ENCODE measurements at places on chromosomes 12 and 14.

- no peak for DNase-seq
Observed at GRCh38 chr14:95291859-95292542, 27.7 kb downstream of the CLMN start.

- no peak for DNase-seq
Observed at GRCh38 chr12:116402163-116402939, 124.9 kb upstream of the MED13L start.

DNA sequence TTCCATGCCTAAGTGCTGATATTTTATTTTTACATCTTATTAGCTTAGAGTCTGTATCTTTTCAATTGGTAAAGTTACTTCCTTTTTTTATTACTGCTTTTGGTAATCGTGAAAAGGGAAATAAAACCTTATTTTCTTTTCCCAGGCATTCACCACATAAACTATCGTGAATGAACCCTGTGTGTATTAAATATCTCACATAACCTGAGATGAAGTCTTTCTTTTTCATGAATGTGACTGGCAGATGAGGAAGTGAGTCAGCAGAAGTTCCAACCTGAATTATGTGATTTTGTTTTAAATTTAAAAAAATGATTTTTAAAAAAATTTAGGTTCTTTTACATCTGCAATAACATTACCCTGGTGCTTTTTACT lies 26.0 kb downstream of the MYBPC1 start:
- no peak for DNase-seq

DNA sequence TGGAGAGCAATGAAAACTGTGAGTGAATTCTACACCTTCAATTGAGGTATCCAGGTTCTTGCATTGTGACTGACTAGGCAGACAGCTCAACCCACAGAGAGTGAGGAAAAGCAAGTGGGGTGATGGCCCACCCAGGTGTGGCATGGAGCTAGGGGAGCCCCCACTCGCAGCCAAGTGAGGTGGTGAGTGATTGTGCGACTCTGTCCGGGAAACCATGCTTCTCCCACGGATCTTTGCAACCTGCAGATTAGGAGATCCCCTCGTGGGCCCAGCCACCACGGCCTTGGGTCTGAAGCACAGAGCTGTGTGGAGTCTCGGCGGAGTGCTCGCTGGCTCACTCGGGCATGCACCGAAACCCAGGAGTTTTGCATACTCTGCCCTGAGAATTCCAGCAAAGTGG lies 120.1 kb downstream of the ALG10 start:
- DNase-seq: no peak

GRCh38 chr12:117292688-117293087 lies 68.7 kb downstream of the NOS1 start:
- no peak for DNase-seq

DNA sequence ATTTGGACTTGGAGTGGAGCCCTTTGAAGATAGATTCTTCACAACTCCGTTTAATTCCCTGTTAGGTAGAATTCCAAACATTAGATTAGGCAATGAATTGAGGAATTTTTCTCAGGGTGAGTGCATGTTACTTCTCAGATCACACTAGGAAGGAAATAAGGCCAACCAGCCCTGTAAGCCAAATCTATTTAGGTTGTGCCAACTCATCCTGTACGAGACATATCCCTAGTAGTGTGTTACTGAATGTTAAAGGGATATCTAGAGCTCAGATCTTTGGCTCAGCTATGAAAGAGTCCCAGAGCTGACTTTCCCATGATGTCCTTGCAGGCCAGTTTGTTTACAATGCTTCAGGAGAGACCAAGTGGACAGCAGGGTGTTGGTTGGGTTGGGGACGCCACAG lies 45.6 kb downstream of the GPHB5 start:
- DNase-seq: no peak

DNA sequence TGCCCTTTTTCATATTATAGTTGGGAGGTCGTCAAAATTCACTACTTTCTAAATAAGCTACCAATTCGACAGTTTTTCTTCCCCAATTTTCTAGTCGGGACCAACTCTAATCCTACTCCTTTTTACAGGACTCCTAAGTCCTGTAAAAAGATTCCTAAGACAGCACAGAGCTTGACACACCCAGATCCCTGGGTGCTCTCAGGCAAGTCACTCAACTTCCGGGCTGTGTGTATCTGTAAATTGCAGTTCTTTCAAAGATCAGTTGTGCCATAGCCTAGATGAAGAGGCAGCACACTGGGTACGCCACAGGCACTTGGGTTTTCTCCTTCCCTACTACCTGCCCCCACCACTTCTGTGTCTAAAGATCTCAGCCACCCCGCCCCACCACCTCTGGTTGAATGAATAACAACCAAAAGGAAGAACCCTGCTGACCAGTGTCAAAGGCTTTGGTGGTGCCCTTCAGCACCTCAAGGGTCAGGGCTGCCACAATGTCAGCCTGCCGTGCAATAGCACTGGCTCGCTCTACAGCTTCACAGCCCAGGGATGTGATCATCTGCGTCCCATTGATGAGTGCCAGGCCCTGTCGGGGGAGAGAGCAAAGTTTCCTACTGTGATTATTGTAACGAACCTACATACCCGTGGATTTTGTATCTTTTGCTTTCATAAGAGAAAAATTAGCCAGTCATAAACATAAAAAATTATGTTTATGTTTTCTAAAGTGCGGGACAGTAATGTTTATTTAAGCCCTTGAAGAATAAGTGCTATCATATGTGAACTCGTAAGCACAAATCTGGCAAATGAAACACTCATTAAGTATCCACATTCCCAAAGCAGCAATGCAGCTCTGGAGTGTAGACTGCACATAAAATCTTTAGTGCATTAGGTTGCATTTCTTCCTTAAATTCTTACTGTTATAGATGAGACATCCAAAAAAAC lies 9.2 kb downstream of the HAL start:
- no peak for DNase-seq

- no peak for DNase-seq
Observed at GRCh38 chr12:47820631-47821345, 1.1 kb upstream of the HDAC7 start.

- no peak for DNase-seq
Observed at GRCh38 chr14:24086193-24086955, 7.7 kb upstream of the PCK2 start.

- DNase-seq: no peak
Observed at GRCh38 chr12:39587225-39587624, 32.4 kb downstream of the ABCD2 start.

DNA sequence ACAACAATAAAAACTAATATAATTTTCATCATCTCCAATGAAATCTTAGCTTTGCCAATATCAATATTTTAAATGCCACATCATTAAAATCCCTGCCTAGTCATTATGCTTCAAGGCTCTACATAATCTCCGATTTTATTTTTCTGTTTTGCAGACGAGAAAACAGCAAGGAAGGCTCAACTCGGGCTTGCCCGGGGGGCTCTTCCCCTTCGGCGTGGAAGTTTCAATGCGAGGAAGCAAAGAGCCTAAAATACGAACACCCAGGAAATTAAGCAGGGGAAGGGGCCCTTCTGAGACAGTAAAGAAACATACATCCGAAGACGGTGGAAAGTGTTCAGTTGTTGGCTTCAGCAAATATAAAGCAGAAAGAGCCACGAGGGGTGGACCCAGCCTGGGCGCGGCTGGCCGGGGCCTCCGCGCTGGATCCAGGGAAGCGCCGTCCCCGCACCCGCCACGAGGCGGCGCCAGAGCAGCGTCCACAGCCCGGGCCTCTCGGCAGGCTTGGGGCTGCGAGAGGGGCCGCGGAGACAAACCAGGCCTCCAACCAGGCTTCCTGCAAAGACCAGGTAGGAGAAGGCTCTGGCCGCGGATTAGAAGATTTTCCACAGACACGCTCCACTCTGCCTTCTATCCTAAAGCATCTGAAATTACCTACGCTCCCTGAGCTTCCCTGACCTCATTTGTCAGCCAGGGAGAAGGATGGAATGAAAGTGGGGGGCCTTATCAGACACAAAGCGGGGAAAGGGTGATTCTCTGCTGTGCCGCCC lies 77.2 kb downstream of the SERPINA3 start:
- peak; percentile 35 for DNase-seq

GRCh38 chr14:91032248-91032647 lies 28.2 kb downstream of the RPS6KA5 start:
- no peak for DNase-seq

GRCh38 chr14:75049136-75049535 lies 2.1 kb downstream of the MLH3 start:
- no peak for DNase-seq

DNA sequence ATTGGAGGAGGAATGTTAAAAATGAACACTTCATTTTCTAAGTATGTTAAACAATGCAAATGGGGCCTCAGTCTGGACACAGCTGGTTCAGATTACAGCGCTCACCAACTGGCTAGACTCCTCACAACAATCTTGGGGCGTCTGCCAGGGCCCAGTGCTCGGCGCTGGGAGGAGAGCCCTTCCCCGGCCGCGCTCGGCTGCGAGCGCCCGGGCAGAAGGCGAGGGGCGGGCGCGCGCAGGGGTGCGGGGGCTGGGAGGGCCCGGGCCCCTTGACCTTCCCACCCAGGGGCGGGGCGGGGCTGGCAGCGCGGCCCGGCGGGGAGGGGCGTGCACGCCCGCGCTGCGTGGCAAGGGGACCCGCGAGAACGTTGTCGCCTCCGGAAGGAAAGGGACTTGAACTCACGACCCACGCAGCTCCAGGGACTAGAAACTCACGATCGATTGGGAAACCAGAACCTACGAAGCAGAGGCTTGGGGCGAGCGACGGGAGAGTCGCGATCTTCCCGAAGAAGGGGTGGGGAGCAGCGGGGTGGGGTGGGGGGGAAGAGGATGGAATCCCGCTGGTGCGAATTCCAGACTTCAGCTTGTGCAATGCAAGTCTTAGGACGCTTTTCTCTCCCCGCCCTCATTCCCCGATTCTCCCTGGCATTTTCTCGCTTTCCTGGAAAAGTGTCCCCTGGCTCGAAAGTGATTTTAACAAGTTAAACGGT lies at the start of gene FBLN5:
Gene FBLN5 (minus strand): TSS at position 220 of the 710 bp plus-strand sequence. CDS start 465 bp downstream, outside the sequence.
- DNase-seq: peak; percentile 16

DNA sequence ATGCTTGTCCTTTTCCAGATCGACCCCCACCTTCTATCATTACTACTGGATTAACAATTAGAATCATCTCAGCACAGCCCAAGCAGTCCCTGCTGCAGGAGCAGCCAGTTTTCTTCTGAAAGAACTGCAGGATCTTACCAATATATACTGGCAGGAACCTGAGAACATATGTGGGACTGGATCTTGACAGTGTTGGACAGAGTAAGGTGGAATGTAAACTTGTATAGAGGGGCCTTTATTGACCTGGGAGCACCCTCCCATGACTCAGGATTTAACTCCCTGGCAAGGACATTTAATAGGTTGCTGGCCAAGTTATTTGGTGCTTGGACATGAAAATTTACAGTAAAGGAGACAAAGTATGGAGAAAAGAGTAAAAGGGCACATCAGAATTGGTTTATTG lies 66.2 kb upstream of the TMX1 start:
- DNase-seq: no peak

- DNase-seq: no peak
Observed at GRCh38 chr14:60956632-60957031, 24.2 kb downstream of the TRMT5 start.

DNA sequence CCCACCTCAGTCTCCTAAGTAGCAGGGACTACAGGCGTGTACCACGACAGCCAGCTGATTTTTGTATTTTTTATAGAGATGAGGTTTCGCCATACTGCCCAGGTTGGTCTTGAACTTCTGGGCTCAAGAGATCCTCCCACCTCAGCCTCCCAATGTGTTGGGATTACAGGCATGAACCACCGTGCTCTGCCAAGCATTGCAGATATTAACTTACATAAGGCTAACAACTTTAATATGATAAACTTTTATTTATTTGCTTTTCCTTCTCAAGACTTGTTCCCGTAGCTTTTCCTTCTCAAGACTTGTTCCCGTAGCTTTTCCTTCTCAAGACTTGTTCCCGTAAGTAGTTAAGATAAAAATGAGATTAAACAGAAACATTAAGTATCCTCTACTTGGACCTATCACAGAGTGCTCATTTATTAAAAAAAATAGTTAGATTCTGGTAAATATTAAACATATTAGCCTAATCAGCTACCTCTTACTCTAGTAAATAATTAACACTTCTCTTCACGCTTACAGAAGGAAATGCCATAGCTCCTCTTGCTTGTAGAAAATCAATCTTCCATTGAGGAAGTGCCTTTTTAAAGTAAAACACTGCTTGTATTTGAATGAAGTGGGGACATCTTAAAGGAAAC lies 157.7 kb upstream of the KITLG start:
- no peak for DNase-seq

- no peak for DNase-seq
Observed at GRCh38 chr12:46549527-46550265, 177.1 kb upstream of the SLC38A2 start.

DNA sequence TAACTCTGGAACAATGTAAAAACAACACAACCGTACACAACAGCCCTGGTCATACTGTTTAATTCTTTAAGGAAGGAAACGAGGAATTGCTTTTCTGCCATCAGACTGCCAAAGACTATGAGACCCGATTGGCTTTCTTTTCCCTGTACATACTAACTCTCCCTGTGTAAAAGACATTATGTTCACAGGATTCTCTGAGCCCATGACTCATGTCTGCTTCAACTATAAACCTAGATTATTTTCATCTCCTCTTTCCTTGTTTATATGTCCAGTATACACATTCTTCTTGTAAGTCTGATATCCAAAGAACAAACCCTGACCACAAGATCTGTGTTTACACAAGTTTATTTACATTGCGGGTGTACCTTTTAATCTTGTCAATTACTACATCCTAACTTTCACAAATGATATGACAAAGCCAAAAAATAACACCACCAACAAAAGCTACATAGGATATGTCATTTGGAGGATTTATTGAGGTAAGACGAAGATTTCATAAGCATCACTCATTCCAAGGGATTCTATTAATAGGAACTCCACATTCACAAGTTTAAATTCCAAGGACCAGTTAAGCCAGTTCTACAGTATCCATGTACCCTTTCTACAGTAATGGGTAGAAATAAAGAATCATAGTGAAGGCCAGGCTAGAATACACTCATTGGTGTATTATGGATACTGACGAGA lies 67.3 kb downstream of the STXBP6 start:
- no peak for DNase-seq

- no peak for DNase-seq
Observed at GRCh38 chr12:119005913-119006312, 24.6 kb downstream of the SRRM4 start.

DNA sequence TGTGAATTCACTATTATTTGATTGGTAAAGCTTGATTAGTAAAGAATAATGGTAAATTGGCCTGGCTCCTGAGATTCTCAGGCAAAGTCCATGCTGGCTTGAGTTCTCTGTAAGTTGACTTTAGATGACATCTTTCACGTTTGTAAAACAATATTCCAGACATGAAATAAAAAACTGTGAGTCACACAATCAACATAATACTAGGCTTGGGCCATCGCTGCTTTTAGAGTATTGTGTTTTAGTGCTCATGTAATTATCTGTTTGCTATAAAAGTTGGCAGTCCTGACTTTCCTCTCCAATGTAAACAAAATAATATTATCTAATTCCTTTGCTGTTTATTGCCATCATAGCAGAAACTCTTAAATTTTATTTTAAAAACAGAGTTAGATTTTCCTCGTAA lies 3.9 kb upstream of the TBC1D30 start:
- no peak for DNase-seq

DNA sequence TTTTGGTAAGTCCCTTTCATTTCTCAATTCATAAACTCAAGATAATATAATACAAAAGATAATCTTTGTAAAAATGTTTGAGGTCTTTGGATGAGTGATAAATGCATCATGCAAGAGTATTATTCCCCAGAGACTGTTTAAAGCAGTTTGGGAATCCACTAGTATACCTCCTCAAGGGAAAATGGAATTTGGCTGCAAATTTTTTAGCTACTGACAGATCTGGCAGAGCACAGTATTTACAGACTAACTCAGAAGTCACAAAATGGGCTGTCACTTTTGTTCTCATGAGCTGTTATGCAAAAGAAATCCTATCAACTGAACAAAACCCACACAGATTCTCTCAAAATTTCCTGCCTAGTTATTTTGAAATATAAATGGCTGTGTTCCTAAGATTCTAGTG lies 9.9 kb downstream of the SPIC start:
- no peak for DNase-seq

All from NCI-H1048 (cell line).